ENCODE measurements at places on chromosomes 13 and 19.

- DNase-seq = no peak
Observed at GRCh38 chr13:49238621-49239020, 9.1 kb upstream of the CDADC1 start.

GRCh38 chr19:38290631-38291147, 13.4 kb upstream of the C19orf33 start:
- peak; percentile 79 for DNase-seq

DNA sequence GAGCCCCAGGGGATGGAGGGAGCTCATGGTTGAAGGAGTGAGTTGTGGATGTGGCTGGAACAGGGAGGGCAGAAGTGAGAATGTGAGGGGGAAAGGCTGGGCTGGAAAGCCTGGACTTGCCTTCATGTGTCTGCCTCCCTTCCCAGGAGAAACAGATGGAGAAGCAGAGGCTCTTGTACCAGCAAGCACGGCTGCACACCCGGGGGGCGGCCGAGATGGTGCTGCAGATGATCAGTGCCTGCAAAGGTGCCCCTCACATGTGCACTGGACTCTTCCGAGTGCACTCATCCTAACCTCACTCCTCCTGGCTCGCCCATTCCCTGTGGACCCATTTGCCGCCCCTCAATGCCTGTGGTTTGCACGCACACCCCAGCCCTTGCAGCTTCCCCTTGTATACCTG, 83.2 kb downstream of the MAP4K1 start:
- no peak for DNase-seq

DNA sequence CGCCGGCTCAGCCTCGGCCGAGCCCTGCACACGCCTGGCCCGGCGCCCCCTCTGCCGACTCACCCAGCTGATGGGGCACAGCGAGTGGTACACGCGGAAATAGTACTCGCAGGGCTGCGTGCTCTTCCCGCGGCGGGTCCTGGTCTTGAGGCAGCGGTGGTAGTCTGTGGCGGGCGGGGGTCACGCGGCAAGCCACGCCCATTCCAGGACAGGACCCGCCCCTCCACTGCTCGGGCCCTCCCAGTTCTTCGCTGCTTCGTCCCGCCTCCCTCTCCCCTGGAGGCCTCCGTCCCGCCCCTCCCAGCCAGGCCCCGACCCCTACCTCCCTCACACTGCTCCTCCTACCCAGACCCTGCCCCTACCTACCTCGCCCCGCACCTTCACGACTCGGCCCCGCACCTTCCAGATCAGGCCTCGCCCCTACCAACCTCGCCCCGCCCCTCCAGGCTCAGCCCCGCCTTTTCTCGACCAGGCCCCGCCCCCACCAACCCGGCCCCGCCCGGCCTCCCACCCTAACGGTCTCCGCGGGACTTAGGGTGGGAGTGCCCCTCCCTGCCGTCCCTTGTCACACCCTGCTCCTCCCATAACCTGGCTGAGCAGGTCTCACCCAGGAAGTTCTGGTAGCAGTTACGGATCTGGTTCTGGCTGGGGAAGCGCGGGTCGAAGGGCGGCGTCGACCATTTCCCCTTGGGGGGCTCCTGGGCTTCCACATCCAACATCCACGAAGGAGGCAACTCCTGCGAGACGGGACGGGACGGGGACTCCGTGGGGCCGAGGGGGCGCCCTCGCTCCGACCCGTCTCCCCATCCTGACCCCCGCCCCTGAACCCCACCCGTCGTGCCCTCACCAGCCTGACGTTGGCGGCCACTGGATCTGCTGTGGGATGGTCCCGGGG, 469 bp downstream of the COX6B2 start:
- peak; percentile 45 for DNase-seq
